ENCODE measurements at places on chromosomes 3 and 15. TPM values are rescaled to one million over a fixed set of nuclear protein-coding genes. Genes with fewer than 3 reads are reported as not detected.

DNA sequence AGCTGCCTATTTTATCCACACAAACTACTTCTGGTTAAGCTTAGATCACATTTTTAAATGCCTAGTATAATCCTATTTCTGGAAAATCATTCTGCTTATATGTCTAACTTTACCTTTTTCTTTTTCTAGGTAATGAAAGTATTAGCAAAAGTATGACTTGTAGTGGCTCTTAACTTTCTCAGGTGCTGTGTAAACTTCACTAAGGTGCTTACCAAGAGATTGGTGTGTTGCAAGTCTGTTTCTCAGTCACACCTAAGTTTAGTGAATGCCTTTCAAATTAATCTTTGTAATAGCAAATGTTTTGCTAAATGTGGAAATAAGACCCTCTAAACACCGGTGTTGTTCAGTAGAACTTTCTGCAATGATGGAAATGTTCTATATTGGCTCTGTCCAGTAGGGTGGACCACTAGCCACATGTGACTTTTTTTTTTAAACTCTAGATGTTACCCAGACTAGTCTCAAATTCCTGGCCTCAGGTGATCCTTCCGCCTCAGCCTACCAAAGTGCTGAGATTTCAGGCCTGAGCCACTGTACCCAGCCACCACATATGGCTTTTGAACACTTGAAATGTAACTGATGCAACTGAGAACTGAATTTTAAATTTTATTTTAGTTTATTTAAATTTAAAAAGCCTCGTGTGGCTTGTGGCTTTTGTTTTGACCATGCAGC is 22.0 kb downstream of the ARL13B start:
- DNase-seq = no peak

The SPATA12 gene
- total RNA-seq = not detected

The CFAP100 gene
- not detected for total RNA-seq

The OIP5 gene
- 10.7 TPM for total RNA-seq

The LTK gene
- total RNA-seq = not detected

The SLC22A14 gene
- not detected for total RNA-seq

GRCh38 chr3:192336286-192336685 is 391.1 kb downstream of the FGF12 start:
- DNase-seq = no peak

DNA sequence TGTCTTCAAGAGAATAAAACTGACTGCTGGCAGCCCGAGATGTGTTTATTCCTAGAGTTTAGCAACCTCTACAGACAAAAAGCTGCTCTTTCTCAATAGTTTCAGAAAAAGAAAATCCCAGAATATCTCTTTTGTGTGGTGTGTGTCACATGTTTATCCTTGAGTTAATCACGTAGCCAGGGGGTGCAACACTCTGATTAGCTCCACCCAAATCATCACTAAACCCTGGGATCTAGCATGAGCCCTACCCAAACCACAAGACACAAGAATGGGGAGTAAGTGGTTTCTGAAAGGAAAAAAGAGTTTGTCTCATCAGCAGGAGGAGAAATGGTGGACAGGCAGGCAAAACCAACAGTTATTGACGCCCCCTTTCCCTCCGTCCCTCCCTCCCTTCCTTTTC is 78.5 kb upstream of the AGBL1 start:
- no peak for DNase-seq

- no peak for DNase-seq
Observed at GRCh38 chr3:124609402-124609801, 120.8 kb upstream of the UMPS start.

The SPCS1 gene
- total RNA-seq = 123 TPM

GRCh38 chr3:69684309-69684961 is 54.8 kb upstream of the MITF start:
- no peak for DNase-seq

DNA sequence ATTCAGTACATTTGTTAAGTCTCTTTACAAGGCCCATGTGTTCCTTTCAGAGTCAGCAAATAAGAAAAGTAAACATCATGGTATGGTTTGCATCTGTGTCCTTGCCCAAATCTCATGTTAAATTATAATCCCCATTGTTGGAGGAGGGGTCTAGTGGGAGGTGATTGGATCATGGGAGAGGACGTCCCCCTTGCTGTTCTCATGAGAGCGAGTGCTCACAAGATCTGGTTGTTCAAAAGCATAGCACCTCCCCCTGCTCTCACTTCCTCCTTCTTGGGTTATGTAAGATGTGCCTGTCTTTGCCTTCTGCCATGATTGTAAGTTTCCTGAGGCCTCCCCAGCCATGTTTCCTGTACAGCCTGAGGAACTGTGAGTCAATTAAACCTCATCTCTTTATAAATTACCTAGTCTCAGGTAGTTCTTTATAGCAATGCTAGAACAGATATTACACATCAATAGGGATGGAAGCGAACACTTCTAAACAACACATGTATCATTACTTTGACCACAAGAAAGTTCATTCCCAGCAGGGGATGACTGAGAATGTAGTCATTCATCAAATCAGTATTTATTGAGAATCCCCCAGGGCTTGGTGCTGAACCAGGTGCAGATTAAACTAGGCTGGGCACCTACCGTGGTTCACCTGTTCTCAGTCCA is 4.1 kb downstream of the EFCAB12 start:
- DNase-seq = peak; percentile 67

DNA sequence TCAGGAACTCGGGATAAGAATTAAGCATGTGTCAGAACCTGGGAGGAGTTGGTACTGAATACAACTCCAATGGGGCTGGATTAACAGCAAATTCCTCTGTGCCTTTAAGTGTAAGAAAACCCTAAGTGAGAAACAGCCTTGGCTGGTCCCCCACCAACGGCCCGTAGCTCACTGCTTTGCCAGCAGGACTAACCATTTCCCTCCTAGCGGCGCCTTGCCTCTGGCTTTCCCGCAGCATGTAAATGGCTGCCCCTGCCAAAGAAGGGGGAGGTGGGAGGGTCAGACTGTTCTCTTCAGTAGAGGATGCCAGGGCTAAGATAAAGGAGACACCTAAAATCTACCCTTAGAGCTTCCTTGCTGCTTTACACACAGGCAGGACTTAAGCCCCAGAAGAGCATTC is 51.0 kb upstream of the SH3GL3 start:
- DNase-seq = no peak

- no peak for DNase-seq
Observed at GRCh38 chr3:74469713-74470112, 144.7 kb downstream of the CNTN3 start.

- no peak for DNase-seq
Observed at GRCh38 chr3:183341545-183342288, 86.7 kb downstream of the MCF2L2 start.

- no peak for DNase-seq
Observed at GRCh38 chr3:8625991-8626390, 18.6 kb downstream of the SSUH2 start.

DNA sequence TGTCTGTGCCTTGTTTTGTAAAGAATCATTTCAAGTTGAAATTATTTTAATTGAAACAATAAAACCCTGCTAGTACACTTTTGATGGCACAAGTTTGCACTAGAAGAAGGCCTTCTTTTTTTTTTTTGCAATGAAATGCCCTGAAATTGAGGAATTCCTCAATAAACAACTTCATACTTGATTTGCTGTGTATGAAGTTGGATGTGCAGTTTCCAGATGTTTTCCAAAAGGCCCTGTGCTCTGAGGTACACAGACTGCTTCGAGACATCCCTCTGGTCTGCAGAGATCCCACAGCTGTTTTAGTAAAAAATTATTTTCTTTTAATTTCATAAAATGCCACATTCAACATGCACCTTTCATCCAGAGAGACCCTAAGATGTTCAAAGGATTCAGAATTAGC is 48.9 kb downstream of the HES1 start:
- no peak for DNase-seq

GRCh38 chr15:72050700-72051099 is 67.2 kb downstream of the MYO9A start:
- DNase-seq = no peak

GRCh38 chr3:31670136-31670535 is 137.4 kb downstream of the STT3B start:
- no peak for DNase-seq

The C3orf49 gene
- total RNA-seq = not detected
